Midbrain (tissue), 1 donor: ENCODE measurements at places on chromosomes 5 and 9.
A peak's percentile ranks its signal among the peaks of the same experiment; 100 is the strongest.

DNA sequence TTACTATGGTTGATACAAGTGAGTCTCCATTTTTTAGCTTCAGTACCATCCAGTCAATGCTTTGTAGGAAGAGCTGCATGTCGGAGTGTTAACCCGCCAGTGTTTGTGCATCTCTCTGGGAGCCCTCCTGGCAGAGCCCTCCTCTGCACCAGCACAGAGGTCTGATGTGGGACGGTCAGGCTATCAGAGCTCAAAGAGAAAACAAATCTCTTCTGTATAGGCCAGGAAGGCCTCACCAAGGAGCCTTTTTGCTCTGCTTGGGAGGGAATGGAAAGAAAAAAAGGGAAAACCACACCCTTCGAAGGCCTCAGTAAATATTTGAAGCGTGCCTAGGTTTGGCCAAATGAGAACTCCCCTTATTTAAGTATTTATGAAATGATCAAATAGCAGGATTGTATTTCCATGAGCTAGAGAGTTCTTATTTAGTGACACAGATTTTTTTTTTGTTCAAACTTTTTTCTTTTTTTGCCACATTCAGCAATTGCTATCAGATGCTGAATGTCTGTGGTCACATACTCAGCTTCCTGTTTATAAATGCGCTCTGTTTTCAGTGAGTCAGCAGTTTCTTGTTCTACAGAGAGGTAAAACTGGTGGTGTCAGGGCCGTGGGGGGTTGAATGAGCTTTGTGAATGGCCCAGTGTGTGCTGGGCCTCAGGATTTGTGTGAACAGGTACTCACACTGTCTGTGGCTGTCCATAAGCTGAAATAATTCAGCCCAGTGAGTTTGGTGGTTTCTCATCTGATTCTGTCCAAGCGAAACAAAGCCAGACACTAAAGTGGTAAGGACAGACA, 226.6 kb downstream of the SNX18 start:
- DNase-seq = peak; percentile 39

DNA sequence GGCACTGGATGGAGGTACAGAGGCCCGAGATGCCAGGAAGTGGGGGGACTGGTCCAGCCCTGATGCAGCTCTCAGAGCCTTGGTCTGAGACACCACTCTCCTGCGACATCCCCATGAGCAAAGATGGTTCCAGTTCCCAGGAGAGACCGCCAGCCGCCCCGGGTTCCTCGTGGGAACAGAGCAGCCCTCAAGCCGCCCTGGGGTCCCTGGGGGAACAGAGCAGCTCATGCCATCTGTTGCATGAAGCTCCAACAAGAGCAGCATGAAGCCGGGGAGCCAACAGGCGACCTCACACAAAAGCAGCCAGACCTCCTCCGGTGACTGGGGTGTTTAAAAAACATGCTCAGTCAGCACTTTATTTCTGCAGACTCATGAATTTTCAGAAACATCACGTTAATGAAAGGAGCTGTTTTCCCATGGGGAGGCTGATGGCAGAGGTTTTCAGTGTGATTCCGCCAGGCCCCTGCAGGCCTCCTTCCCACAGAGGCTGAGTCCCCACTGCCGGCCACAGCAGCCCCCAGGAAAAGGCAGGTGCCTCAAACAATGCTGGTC, 6.2 kb downstream of the SLC6A18 start:
- no peak for DNase-seq

DNA sequence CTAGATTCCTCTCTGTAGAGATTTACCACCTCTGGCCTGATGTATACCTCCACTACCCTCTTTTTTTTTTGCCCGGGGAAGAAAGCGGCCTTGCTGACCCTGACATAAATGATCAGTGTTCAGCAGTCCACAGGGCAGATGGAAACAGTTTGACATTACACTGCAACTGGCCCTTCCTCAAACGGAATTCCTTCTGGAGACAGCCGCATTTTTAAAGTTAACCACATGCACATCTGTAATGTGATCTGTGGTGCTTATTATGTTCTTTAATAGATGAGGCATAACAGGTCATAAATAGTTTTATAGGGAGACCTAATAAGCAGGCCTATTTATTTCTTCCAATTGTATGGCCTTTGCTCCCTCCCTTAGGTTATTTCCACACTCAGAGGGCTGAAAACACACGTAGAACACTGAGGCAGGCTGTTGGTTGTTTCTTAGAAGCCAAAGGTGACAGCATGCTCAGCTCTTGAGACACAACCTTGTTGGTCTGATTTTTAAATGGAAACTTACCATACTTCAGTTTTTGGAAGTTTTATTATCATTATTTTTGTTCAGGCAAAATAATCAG, 84.0 kb upstream of the APC start:
- no peak for DNase-seq

DNA sequence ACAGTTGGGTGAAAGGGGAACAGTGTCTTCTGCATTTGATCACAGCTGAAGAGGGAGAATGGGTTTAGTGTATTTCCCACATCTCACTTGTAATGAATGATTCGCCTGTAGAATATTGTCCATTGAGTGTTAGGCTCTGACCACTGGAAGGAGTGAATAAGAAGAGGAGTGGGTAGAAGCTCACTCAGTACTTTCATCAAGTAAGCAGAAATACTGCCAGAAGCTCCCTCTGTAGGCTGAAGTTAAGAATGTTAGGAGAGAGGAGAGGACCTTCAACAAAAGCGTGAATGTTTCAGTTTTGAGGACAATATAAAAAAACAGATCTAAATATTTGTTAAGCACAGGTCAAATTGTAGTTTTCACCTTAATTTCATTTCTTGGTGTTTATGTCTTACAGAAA, 27.5 kb downstream of the FSD1L start:
- DNase-seq = peak; percentile 25

DNA sequence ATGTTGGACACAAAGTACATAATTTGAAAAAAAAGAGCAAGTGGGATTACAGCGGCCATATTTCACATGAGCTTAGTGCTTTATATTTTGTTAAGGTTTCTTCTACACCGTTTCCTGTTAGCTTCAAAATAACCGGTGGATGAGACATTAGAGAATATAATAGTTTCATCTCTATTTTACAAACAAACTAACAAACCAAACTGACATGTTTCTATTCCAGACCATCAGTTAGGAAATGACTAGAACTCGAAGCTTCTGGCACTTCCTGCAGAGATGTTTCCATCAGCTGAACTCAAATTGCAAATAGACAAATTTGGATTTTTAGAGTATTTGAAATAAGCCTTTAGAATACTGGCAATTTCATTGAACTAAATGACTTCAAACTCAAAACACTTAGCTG, 86.5 kb downstream of the MTRR start:
- DNase-seq = no peak

GRCh38 chr9:94111446-94111845, 27.2 kb downstream of the PTPDC1 start:
- peak; percentile 39 for DNase-seq

DNA sequence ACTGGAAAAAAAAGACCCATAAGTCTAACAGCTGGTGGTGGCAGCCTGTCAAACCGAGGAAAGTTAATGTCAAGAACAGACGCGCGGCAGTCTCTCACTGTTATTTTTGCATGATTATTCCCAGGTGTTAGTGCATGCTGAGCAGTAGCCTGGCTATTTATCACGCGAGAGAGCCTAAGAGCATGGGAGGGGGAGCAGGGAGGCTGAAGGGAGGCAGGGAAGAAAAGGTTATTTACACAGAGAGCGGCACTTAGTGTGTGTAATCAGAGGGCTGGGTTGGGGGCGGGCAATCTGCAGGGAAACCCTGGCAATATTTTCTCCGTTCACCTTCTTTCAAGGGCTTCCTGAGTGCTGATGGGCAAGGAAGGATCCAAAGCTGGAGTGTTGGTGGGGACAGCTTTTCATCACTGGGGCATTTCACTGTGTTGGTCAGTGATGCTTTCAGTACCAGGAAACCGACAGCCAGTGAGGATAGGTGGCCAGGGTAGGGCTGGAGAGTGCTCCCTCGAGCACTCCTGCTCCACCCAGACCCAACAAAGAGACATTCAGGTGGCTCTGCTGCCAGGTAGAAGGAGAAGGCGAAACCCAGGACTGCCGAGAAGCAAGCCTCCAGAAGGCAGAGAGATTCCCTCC, 39.6 kb downstream of the ZNF608 start:
- no peak for DNase-seq

GRCh38 chr9:83059417-83059816, 3.5 kb downstream of the RASEF start:
- no peak for DNase-seq

DNA sequence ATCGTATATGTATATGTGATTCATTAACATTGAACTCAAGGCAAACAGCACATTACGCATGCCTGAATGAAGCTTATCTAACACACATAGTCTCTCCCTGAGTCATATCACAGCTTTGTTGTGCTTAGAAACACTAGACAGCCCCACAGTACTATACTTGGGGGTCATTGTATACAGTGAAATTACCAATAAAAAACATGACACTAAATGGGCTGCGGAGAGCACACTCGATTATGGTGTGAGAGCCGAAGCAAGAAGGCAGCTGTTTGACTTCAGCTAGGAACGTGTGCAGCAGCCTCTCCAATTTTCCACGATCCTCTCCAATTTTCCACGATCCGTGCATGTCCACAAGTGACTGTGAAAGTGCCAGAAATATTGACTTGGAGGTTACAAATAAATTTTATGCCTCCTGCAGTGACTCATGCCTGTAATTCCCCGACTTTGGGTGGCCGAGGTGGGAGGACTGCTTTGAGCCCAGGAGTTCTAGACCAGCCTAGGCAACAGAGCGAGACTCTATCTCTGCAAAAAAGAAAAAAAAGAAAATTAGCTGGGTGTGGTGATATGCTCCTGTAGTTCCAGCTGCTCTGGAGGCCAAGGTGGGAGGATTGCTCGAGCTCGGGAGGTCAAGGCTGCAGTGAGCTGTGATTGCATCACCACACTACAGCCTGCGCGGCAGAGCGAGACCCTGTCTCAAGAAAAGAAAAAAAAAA, 102.4 kb downstream of the DAPK1 start:
- DNase-seq = no peak
